ENCODE measurements at places on chromosomes 11 and 22. TPM values are rescaled to one million over a fixed set of nuclear protein-coding genes. Genes with fewer than 3 reads are reported as not detected.

- H3K36me3 ChIP-seq, result no peaks in the 10 kb centered on the region
- no peak for DNase-seq
- H3K4me3 ChIP-seq, result no peak overlapping the region
Measured at GRCh38 chr11:89625171-89625570, 84.9 kb upstream of the TRIM77 start.

Gene ZNF70
- 3.6 TPM for total RNA-seq

Gene CPT1A
- 7.0 TPM for total RNA-seq

DNA sequence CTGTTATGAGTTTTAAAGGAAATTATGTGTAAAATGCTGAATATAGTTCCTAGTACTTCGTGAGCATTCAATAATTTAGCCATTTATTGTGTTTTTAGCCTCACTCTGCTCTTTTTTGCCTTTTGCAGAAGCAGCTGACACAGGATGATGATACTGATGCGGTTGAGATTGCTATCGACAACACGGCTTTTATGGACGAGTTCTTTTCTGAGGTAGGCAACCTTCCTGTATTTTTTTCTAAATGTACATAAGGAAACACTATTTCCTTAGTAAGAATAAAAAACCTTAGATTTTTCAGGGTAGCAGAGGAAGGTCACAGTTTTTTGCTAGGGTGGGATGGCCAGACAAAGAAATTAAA is 17.9 kb downstream of the STX3 start:
- no peaks in the 10 kb centered on the region for H3K36me3 ChIP-seq
- no peak overlapping the region for H3K4me3 ChIP-seq
- H3K4me1 ChIP-seq, result peaks cover 23% of the 10 kb centered on the region
- no peak for DNase-seq

- H3K4me3 ChIP-seq, result no peak overlapping the region
- H3K4me1 ChIP-seq, result no peaks in the 10 kb centered on the region
- no peak for DNase-seq
- no peak overlapping the region for H3K27ac ChIP-seq
- H3K27me3 ChIP-seq, result no peaks in the 10 kb centered on the region
Measured at GRCh38 chr11:120974466-120974865, 49.4 kb upstream of the TBCEL start.

Gene CSF2RB
- not detected for total RNA-seq

GRCh38 chr11:14578541-14578956 is 58.4 kb upstream of the PSMA1 start:
- DNase-seq, result peak; percentile 82
- no peak overlapping the region for H3K4me3 ChIP-seq
- H3K36me3 ChIP-seq, result no peaks in the 10 kb centered on the region
- peak overlapping the region; percentile 1 for H3K27ac ChIP-seq

Gene WDR74
- total RNA-seq, result 83.3 TPM

DNA sequence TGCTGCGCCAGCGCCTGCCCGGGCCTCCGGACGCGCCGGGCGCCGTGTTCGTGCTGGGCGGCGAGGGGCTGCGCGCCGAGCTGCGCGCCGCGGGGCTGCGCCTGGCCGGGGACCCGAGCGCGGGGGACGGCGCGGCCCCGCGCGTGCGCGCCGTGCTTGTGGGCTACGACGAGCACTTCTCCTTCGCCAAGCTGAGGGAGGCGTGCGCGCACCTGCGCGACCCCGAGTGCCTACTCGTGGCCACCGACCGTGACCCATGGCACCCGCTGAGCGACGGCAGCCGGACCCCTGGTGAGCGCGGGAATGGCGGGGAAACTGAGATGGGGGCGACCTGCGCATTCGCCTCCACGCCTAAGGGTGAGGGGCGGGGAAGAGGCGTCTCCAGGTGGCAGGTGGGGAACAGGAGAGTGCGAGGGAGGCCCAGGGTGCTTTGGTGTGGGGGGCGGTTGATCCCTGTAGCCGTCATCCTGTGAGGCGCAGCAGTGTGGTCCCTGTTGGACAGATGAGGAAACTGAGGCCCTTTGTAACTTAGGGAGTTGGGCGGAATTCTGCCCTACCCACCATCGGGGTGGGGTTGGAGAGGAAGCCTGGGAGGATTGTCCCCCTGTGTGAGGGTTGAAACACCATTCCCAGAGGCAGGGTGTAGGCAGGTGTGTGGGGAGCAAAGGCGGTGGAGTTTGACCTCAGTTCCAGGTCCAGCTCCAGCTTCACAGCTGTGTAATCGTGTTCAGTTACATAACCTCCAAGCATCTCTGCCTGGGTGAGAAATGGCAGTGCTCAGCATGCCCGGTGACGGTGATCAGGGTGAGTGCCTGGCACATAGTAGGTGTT is 758 bp downstream of the PDXP start:
- H3K4me1 ChIP-seq, result peaks cover 59% of the 10 kb centered on the region
- peak overlapping the region; percentile 93 for H3K27ac ChIP-seq
- H3K4me3 ChIP-seq, result peak overlapping the region; percentile 94
- DNase-seq, result peak; percentile 73
- peaks cover 2% of the 10 kb centered on the region for H3K36me3 ChIP-seq
- no peaks in the 10 kb centered on the region for H3K27me3 ChIP-seq

DNA sequence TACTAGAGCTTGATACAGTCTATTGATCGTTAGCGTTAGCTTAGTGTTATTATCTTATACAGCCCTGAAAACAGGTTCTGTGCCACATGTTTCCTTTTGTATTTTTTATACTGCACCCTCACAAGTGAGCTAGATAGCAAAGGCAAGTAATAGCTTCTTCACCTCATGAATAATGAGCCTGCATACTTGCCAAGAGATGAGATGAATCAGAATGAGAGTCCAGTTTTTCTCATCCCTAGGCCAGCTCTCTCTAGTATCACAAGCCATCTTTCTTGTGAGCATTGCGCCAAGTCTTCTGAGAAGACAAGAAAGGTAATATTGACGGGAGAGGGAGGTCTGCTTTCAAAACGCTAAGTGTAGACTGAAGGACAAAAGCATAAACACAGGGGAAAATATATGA is 8.7 kb upstream of the CARD18 start:
- no peak overlapping the region for H3K27ac ChIP-seq
- no peak overlapping the region for H3K4me3 ChIP-seq
- no peaks in the 10 kb centered on the region for H3K27me3 ChIP-seq
- no peak for DNase-seq
- H3K4me1 ChIP-seq, result peaks cover 14% of the 10 kb centered on the region

Gene KRTAP5-10
- total RNA-seq, result not detected

DNA sequence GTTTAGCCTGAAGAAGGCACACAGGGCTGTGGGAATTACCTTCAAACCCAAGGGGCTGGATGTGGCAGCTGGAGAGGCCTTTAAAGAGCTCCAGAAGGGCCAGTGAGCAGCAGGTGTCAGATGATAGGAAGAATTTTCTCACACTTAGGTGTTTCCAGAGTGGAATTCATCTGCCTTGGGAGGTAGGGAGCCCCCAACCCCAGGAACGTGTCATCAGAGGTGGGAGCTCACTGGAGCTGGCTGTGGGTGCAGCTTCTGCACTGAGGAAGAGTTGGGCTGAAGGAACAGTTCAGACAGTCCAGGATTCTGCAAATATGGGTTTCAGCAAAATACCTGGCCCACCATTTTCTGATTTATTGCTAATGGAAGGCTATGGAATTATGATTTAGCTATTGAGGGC is 119.5 kb upstream of the LMO1 start:
- DNase-seq, result no peak
- no peak overlapping the region for H3K27ac ChIP-seq
- H3K4me3 ChIP-seq, result no peak overlapping the region
- no peaks in the 10 kb centered on the region for H3K36me3 ChIP-seq

DNA sequence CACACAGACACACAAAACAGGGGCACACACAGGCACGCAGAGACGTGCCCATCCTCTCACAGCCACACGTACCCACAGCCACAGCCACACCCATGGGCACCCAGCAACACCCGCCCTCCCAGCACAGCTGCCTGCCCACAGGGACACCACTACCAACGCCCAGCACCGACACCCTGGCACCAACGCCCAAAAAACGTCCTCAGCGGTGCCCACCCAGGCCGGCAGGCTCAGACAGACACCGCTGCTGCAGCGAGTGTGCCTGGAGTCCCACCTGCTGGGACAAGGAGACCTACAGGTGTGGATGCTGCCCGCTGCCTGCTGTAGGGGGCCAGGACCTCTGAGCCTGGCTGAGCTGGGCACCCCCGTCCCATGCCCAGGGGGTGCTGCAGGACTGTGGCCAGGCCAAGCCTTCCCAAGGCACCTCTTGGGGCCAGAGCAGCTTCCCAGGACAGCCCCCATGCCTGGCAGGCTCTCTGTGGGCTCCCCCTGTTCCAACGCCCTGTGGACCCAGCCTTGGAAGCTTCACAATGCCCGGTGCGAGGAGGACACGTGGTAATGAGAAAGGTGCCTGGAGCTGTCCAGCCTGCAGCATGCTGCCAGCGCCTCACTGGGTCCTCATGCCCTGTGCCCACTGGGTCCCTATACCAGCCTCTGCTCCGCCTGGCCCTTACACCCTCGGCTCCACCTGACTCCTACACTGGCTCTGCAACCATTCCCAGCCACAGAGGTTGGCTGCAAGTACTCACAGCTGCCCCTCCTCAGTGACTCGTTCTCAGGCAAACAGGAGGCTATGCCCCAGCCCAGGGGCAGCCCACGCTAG is 45.8 kb upstream of the TH start:
- H3K4me1 ChIP-seq, result peaks cover 66% of the 10 kb centered on the region
- H3K27me3 ChIP-seq, result peaks cover 14% of the 10 kb centered on the region
- H3K36me3 ChIP-seq, result no peaks in the 10 kb centered on the region
- H3K4me3 ChIP-seq, result no peak overlapping the region
- DNase-seq, result no peak
- H3K27ac ChIP-seq, result no peak overlapping the region
